ENCODE measurements at places on chromosomes 11 and 22. TPM values are rescaled to one million over a fixed set of nuclear protein-coding genes. Genes with fewer than 3 reads are reported as not detected.

KDELR3 gene
- total RNA-seq, result 52.9 TPM

CNGA4 gene
- not detected for total RNA-seq

OR4C45 gene
- not detected for total RNA-seq

TRIM49 gene
- total RNA-seq, result not detected

OR10V1 gene
- not detected for total RNA-seq

NCR3LG1 gene
- total RNA-seq, result 4.2 TPM

DNA sequence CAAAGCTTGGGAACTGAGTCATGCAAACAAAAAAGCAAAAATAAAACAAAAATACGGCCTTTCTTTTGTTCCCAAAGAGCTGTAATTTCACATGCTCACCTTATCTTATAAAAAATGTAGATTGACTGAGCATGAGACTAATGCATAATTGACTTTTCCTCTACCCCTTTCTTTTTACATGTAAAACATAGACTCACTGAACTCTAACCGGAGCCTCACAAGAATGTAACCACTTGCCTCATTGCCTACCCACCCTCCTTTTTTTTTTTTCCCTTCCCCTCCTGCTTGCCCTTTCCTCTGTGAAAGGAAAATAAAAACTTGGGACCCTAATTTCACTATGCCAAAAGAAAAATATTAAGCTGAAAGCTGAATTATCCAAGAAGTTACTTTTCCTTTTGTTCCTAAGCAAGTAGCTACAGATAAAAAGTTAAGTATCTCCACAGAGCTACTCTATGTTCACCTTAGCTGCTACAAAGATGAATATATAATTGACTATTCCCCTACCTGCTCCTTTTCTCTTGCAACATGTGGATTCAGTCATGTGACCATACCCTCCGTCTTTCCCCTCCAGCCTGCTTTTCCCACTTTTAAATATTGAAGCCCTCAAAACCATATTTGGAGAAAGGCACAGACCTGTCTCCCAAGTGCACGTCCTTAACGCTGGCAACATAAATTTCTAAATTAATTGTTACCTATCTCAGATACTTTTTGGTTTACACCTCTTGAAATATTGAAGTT lies 39.6 kb upstream of the WEE1 start:
- H3K27ac ChIP-seq, result peak overlapping the region; percentile 52
- DNase-seq, result no peak
- H3K27me3 ChIP-seq, result no peaks in the 10 kb centered on the region
- H3K4me1 ChIP-seq, result peaks cover 45% of the 10 kb centered on the region
- H3K4me3 ChIP-seq, result peak overlapping the region; percentile 42

GRCh38 chr11:67644042-67644441 lies 4.5 kb upstream of the TBX10 start:
- no peaks in the 10 kb centered on the region for H3K27me3 ChIP-seq
- H3K4me3 ChIP-seq, result no peak overlapping the region
- no peaks in the 10 kb centered on the region for H3K36me3 ChIP-seq

GRCh38 chr11:13249992-13250391 lies 27.6 kb upstream of the BMAL1 start:
- H3K27ac ChIP-seq, result no peak overlapping the region
- no peak for DNase-seq
- H3K4me1 ChIP-seq, result no peaks in the 10 kb centered on the region
- no peak overlapping the region for H3K4me3 ChIP-seq
- no peaks in the 10 kb centered on the region for H3K36me3 ChIP-seq

DNA sequence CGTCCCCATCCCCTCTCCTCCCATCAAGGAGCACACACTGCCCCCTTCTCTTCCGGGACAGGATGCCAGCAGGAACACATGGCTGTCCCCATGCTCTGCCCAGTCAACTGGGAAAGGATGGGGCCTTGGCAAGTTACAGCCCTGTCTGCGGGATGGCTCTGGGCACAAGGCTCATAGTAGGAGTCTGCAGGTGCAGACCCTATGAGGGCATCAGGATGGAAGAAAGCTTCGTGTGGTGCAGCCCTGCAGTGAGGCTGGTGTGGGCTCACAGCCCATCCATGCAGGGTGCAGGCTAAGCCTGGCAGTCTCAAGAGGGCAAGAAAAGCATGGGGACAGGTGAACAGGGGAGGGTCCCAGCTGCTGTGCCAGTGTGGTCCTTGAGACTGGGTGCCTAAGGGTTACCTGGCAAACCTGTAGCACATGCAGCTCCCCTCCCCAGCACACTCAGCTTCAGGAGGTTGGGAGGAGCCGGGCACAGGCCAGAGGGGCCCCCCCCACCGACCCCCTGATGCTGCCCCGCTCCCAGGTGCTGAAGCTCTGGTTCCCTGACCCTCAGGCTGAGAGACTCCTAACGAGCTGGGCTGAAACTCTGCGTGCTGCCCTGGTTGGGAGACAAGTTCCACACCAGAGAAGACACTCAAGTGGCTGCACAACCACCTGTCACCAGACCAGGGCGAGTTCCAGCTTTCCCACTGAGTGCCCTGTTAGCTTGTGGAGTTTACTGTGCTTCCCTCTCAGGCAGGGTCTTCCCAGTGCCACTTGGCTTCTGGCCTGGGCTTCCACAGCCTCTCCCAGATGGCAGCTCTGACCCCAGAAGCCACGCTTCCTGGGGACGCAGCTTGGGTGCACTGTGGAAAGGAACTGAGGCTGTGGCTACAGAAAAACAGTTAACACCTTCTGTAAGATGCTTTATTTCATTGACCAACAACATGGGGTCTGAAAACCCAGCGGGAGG lies 3.3 kb upstream of the SCARF2 start:
- peaks cover 15% of the 10 kb centered on the region for H3K4me1 ChIP-seq
- H3K27ac ChIP-seq, result peak overlapping the region; percentile 8
- peaks cover 10% of the 10 kb centered on the region for H3K36me3 ChIP-seq
- DNase-seq, result no peak
- H3K4me3 ChIP-seq, result no peak overlapping the region
- H3K27me3 ChIP-seq, result no peaks in the 10 kb centered on the region

DNA sequence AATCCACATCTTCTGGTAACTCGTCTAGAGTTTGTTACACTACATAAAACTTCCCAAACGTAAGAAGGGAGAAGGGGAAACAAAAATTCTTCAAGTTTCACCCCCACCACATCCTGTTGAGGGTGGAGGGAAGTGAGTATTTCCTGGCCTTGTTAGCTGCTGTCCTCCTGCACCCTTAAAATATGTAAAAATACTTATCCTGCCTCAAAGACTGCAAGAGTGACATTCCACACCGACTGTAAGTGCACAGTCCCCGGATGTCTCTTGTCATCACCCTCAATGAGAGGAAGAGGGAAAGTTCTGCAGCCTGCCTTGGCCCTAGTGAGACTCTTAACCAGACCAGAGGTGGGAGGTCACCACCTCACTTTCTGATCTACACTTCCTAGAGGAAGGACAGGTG lies 3.3 kb downstream of the TMEM121B start:
- DNase-seq, result no peak
- H3K4me1 ChIP-seq, result peaks cover 5% of the 10 kb centered on the region
- H3K36me3 ChIP-seq, result no peaks in the 10 kb centered on the region
- H3K27ac ChIP-seq, result no peak overlapping the region
- peaks cover 12% of the 10 kb centered on the region for H3K27me3 ChIP-seq

- no peak overlapping the region for H3K27ac ChIP-seq
- H3K36me3 ChIP-seq, result no peaks in the 10 kb centered on the region
- peaks cover 4% of the 10 kb centered on the region for H3K4me1 ChIP-seq
- DNase-seq, result no peak
- no peaks in the 10 kb centered on the region for H3K27me3 ChIP-seq
These were observed 49.4 kb downstream of the SMIM38 start for GRCh38 chr11:69204941-69205742.

- no peak overlapping the region for H3K27ac ChIP-seq
- peaks cover 35% of the 10 kb centered on the region for H3K4me1 ChIP-seq
- H3K27me3 ChIP-seq, result no peaks in the 10 kb centered on the region
- no peak for DNase-seq
- H3K4me3 ChIP-seq, result no peak overlapping the region
- no peaks in the 10 kb centered on the region for H3K36me3 ChIP-seq
These were observed 3.1 kb downstream of the NAA40 start for GRCh38 chr11:63941901-63942300.

GRCh38 chr11:131052367-131052766 lies 136.1 kb upstream of the SNX19 start:
- H3K4me1 ChIP-seq, result no peaks in the 10 kb centered on the region
- no peaks in the 10 kb centered on the region for H3K36me3 ChIP-seq
- no peaks in the 10 kb centered on the region for H3K27me3 ChIP-seq
- H3K27ac ChIP-seq, result no peak overlapping the region

- no peaks in the 10 kb centered on the region for H3K4me1 ChIP-seq
- H3K36me3 ChIP-seq, result no peaks in the 10 kb centered on the region
- DNase-seq, result no peak
- no peak overlapping the region for H3K27ac ChIP-seq
These were observed 11.6 kb upstream of the ALKBH3 start for GRCh38 chr11:43868852-43869567.

- DNase-seq, result no peak
- H3K27me3 ChIP-seq, result no peaks in the 10 kb centered on the region
- no peak overlapping the region for H3K4me3 ChIP-seq
- no peaks in the 10 kb centered on the region for H3K36me3 ChIP-seq
These were observed 43.7 kb downstream of the BSX start for GRCh38 chr11:122937983-122938382.

- no peaks in the 10 kb centered on the region for H3K27me3 ChIP-seq
- no peaks in the 10 kb centered on the region for H3K4me1 ChIP-seq
- H3K4me3 ChIP-seq, result no peak overlapping the region
- DNase-seq, result no peak
- H3K27ac ChIP-seq, result no peak overlapping the region
- H3K36me3 ChIP-seq, result no peaks in the 10 kb centered on the region
These were observed 111.6 kb downstream of the CRYBB2 start for GRCh38 chr22:25331050-25331449.
